ENCODE measurements at places on chromosomes 2 and 18.

GRCh38 chr2:177291701-177292100 is 27.2 kb upstream of the NFE2L2 start:
- no peak for DNase-seq

DNA sequence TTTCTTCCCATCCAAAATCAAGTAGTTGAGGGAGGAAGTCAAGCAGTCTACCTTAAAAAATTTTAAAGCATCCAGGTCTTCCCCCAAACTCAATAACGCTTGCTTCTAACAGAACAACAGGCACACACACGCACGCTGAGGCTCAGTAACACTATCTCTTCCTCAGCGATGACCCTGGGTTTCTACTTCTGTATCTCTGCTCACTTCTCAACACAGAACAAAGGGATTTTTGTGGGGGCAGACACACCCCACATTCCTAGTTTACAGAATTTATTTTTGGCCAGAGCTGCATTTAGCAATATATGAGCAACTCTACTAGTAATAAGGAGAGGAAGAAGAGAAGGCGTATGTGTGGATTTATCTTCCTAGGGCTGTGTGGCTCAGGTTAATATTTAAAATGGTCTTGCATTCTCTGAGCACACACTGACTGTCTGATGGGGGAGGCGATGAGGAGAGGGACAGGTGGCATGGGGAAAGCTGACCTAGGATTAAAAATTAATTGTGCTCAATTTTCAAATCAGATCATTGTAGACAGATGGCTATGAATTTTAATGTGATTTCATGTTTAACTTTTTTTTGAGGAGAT is 71.3 kb upstream of the PPM1B start:
- DNase-seq = no peak

GRCh38 chr2:201254081-201254730 is 6.1 kb upstream of the CASP8 start:
- DNase-seq = no peak

- DNase-seq = no peak
These were observed 49.0 kb upstream of the BCL2L11 start for GRCh38 chr2:111071600-111072171.

DNA sequence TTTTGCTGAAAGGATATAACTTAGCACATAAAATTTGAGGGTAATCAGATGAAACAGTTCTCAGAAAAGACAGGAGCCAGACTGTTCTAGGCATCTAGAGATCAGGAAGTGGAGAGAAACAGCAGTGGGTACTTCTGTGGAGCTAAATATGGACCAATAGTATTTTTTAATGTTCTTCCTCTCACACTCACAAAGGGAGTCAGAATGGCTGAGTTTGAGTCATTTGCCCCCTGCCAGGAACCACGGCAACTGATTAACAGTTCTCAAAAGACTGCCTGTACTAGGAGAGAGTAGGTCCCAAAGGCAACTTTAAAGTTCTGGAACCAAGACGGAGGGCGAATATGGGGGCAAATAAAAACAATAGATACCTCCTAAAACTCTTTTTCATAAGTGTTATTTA is 107.5 kb downstream of the GULP1 start:
- DNase-seq = no peak

DNA sequence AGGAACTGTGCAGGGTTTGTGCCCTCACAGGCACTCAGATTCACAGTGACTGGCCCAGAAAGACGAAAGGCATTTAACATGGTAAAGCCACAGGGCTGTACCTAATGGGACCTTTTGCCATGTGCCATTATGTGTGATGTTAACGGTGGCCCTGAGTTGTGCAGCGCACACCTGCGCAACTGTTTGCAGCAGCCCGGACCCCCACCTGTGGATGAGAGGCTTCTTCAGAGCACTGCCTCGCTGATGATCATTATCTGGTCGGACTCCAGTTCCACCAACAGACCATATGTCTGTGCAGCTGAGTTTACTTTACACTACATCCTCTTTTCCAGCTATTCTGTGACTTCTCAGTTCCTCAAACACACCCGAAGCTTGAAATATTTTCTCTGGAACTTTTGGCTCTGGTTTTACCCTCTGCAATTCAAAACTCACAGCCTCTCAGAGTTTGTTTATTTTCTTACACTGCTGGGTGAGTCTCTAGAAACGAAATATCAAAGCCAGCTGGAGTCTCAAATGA is 35.6 kb upstream of the UBE2F start:
- no peak for DNase-seq

DNA sequence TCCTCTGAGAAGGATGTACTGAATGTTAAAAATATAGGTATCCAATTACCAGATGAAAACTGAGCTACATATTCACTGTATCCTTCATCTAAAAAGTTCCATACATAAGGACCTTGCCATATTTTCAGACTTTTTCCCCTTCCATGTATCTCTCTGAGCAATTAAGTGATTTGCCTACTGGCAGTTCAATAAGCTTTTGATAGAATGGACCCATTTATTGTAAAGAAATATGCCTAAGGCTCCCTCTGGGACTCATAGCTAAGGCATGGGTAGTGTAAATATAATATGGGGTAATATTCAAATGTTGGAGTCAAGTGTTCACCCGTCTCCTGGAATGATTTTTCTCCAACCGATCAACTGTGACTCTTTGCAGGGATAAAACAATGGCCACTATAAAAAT is 135.4 kb upstream of the FSHR start:
- no peak for DNase-seq

DNA sequence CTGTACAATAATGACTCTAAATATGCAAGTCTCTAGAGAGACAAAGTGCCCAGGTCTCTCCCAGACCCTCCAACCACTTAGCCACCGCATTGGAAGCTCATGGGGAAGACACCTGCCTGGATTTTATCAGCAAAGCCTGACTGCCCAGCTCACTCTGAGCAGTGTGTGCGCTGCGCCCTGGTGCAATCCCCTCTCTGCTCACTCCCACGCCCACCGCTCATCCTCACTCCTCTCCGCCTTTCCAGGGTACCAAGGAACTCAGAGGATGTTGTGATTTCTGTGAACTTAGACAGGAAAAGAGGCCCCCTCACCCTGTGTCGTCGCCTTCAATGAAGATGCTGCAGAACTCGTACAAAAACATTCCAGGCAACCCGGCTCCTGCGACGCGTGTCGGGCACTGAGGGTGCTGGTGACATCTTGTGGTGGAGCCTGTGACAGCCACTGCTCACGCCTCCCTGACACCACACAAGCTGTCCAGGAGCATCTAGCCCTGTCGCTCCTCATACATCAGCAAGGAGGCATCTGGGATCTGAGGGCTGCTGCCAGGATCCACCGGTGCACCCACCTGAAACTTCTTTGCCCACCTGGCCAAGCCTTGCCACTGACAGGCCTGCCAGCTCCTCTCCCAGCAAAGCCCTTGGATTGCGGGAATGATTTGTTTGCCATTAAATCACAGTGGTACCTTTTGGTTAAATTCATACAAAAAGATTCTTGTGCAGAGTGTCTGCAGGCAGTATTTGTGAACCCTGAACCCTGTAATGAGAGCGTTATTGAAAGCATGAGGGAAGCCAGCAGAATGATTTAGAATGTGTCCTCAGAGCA is 220.4 kb downstream of the ZNF516 start:
- DNase-seq = peak; percentile 41

GRCh38 chr2:30653847-30654246 is 153.4 kb downstream of the CAPN13 start:
- DNase-seq = no peak
